ENCODE measurements at places on chromosomes 1 and 21. TPM values are rescaled to one million over a fixed set of nuclear protein-coding genes. Genes with fewer than 3 reads are reported as not detected.

Gene AGRN
- 113 TPM for total RNA-seq

Gene OR10J4
- not detected for total RNA-seq

Gene IFNLR1
- total RNA-seq = under 0.01 TPM

Gene ST6GALNAC3
- 50.0 TPM for total RNA-seq

Gene TTC34
- total RNA-seq = 0.34 TPM

Gene SPATA46
- not detected for total RNA-seq

All from melanocyte of skin (primary cell).